ENCODE measurements at places on chromosomes 7 and 10.

GRCh38 chr10:89097226-89097625 lies 106.6 kb downstream of the FAS start:
- no peak for DNase-seq

- peak; percentile 43 for DNase-seq
Observed at GRCh38 chr10:21529032-21529910, 3.8 kb upstream of the SKIDA1 start.

- no peak for DNase-seq
Observed at GRCh38 chr10:71045936-71046335, 157.6 kb upstream of the PCBD1 start.

DNA sequence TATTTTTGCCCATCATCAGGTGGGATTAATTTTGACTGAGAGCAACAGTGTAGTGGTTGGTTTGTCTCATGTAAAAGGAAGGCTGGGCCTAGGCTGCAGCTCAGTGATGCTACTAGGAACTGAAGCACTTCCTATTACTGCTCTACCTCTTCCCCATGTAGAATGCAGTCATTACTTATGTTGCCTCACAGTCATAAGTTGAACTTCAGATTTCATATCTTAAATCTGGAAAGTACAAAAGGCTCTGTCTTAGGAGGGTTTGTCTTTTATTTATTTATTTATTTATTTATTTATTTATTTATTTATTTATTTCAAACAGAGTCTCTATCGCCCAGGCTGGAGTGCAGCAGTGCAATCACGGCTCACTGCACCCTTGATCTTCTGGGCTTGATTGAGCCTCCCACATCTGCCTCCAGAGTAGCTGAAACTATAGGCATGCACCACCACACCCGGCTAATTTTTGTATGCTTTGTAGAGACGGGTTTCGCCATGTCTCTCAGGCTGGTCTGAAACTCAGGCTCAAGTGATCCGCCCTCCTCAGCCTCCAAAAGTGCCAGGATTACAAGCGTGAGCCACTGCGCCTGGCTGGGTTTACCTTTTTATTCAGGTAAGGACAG lies 721.7 kb upstream of the GALNT17 start:
- DNase-seq: no peak

DNA sequence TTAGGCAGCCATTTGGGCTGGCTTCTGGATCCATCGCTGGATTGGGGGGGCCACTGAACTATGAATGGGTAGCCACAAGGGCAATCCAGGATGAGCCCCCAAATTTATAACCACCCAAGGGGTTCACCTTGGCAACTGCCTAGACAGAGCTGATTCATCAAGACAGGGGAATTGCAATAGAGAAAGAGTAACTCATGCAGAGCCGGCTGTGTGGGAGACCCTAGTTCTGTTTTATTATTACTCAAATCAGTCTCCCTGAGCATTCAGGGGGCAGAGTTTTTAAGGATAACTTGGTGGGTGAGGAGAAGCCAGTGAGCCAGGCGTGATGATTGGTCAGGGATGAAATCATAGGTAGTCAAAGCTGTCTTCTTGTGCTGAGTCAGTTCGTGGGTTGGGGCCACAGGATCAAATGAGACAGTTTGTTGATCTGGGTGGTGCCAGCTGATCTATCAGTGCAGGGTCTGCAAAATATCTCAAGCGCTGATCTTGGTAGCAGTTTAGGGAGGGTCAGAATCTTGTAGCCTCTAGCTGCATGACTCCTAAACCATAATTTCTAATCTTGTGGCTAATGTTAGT lies 57.9 kb downstream of the DNAJB9 start:
- DNase-seq: no peak

GRCh38 chr10:27344568-27345454 lies 104.2 kb upstream of the ACBD5 start:
- DNase-seq: no peak

GRCh38 chr10:78589687-78590086 lies 479.1 kb upstream of the ZMIZ1 start:
- DNase-seq: no peak

GRCh38 chr7:32206488-32206887 lies 136.3 kb upstream of the PDE1C start:
- DNase-seq: no peak

DNA sequence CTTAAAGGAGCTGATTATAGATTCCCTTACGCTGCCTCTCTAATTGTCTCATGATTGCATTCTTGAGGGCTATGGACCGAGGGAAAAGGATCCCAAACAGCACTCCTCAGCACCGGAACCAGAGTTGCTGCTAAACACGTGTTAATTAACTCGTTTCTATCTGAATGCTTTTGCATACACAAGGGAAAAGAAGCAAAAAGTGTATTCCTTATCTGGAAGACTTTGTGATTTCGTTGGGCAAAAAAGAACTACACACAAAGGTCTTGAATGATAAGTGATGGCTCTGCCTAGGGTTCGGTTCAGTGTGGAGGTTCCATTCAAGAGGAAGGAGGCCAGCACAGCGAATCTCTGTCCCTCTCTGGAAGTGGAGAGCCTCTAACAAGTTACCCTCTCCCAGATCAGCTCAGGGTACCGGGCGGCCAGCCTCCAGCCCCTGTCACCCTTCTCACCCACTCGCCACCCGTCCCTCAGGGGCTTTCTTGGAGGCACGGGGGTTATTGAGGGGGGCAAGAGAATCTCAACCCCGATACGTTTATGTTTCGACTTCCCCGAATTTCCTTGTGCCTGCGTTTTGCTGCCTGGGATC lies 515 bp upstream of the SLC4A2 start:
- no peak for DNase-seq

DNA sequence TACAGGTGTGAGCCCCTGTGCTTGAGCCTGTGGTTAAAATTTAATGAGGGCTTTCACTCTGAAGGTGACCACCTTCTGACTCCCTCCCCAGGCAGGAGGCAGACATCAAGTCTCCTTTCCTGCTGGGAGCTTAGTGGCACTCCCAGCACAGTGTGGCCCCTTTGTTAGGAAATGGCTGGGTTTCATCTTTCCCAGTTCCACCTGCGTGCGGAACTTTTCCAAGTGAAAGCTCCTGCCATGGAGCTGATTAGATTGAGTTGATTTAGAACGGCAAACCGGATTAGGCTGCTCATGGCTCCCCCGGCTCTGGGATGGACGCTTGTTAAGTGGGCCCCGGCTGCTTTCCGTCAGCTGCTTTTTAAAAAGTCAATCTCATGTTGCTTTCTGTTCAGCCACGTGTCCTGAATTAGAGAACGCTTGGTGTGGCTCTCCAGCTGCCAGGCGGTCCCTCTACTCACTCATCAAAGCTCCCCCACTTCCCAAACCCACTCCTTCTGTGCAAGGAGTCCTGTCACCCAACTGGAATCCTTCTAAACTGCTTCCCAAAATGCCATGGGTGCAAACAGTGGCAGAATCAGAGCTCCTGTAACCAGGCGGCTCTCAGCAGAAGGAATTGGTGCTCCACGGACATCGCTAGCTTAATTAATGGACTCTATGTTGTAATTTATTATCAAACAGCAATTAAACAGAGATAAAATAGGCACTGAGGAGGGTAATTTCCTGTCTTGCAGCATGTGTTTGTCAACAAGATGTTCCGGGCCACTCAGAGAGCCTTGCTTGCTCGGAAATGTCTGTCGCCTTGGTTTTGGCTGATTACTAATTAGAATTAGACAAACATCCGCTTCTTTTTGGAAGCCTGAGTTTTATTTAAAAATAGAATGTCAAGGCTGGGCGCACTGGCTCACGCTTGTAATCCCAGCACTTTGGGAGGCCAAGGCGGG lies 551.2 kb downstream of the GALNT17 start:
- peak; percentile 44 for DNase-seq

DNA sequence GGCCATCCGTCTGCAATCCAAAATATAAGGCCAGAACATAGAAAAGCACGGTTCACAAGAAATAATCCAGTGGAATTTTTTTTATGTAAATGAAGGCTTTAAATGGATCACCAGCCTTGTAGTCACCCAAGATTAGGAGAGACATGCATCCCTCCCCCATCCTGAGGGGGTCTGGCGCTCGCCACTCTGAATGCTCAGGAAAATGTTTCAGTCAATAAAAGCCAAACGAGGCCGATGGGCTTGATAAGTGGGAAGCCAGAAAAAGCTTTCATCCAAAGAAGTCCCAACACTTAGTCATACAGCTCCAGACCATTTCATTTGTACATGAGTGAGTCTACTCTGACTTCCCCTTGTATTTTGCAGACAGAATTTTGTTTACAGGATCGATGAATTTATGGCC lies 631.8 kb downstream of the GRID1 start:
- peak; percentile 37 for DNase-seq

DNA sequence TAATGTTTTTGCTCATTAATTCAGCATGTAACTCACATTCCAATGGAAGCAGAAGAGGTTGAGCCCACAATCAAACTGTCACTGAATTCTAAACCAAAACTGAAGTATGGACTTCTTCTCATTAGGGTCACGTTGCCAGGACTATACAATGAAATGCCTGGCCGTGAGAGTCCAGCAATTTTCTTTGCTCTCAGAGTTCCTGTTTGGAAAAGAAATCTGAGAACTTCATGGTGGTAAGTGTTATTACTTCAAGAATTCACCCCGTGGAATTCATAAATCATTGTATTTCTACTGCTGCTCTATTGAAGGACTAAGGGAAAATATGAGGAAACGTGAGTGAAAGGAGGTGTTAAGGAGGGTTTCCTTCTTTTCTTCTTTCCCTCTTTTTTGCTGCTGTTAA lies 441.8 kb upstream of the AKR1E2 start:
- no peak for DNase-seq

- DNase-seq: no peak
Observed at GRCh38 chr7:132353936-132354335, 222.3 kb downstream of the PLXNA4 start.

DNA sequence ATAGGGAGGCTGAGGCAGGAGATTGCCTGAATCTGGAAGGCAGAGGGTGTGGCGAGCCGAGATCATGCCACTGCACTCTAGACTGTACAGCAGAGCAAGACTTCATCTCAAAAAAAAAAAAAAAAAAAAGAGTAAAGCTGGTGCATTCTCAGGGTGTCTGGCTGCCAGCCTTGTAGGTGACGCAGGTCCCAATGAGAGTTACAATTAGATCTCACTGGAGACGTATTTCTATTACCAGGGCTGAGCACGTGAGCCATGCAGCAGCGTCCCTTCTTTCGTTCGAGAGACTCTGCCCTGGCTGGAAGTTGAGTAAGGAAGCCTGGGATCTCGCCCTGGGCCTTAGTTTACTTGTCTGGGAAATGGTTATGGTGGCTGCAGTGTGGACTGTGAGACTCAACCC lies 22.4 kb upstream of the ZMIZ1 start:
- peak; percentile 45 for DNase-seq

DNA sequence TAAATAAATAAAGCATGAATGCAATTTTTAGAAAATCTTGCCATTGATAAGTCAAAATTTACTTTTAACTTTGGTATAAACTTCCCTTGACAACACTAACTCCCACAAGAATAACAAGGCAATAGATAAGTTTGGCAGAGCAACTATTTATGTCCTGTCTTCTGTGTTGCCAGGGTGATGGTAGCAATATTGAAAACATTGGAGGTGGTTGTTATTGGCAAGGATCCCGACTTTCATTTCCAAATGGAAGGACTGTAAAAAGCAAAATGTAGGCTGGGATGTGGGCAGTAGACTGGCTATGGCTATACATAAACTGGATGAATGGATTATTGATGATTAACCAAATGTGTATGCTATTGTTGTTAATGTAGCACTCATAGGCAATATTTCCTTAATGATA lies 134.9 kb upstream of the CACNA2D1 start:
- DNase-seq: no peak

- DNase-seq: no peak
Observed at GRCh38 chr10:42943025-42943818, 133.6 kb upstream of the RET start.

DNA sequence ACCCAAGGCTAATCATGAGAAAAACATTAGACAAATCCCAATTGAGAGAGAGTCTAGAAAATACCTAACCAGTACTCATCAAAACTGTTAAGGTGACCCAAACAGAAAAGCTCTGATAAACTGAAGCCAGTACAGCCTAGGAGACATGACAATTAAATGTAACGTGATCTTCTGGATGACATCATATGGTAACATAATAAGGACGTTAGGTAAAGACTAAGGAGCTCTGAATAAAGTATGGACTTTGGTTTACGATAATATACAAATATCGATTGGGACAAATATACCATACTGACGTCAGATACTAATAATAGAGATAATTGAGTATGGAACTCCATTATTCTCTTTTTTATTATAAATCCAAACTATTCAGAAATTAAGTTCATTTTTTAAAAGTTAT lies 561.1 kb upstream of the STEAP1 start:
- no peak for DNase-seq

- DNase-seq: no peak
Observed at GRCh38 chr10:13851906-13852305, 265.1 kb downstream of the PRPF18 start.

- DNase-seq: no peak
Observed at GRCh38 chr7:50372923-50373322, 68.4 kb downstream of the IKZF1 start.

DNA sequence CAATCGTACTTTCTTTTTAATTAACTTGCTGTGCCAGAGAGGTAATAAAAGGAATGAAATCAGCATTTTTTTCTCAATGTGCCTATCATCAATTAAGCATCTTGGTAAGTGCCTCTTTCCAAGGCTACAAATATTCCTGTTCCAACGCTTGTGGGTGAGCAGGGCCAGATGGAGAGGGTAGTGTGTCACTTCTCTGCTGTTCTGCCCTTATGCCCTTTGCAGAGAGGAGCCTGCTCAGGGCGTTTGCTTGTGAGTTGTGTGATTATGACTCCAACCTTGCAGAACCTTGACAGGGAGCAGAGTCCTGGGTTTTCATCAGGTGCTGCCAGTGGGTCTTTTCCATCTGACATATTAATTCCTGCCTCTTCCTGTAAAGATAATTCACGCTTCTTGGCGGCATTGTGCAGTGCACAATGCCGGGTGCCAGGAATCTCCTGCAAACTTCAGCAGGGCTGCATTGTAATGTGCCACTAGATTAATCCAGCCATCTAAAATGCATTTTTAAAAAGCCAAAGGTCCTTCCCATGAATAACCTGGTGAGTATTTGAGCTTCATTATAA lies 234.4 kb downstream of the ARHGAP12 start:
- no peak for DNase-seq

- DNase-seq: no peak
Observed at GRCh38 chr7:30694774-30695721, 12.8 kb upstream of the CRHR2 start.

DNA sequence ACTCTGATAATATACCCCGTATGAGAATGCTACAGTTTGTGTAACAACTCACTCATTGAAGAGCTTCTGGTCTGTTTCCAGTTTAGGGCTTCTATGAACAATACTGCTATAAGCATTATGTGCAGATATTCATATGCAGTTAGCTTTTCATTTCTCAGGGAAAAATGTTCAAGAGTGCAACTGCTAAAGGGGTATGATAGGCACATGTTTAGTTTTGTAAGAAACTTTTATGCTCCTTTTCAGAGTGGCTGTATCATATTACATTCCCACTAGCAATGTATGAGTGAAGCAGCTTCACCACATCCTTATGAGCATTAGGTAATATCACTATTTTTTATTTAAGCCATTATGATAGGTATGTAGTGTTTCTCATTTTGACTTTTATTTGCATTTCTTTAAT lies 182.6 kb upstream of the CXCL12 start:
- no peak for DNase-seq

DNA sequence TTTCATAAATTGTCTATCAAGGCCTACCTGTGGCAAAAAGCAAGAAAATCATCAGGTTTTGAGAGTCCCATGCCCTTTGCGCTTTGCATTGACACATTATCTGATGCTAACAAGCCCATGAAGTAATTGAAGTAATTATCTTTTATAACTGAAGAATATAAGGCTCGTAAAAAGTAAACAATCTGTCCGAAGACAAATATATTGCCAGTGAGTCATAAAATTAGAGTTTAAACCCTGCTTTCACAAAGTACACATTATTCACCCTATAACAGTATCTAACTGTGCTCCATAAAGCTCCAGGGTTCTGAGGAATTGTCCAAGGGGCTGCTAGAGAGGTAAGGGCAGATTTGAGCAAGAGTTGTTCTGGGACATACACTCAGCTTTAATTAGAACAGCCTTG lies 102.3 kb upstream of the PPP1R3A start:
- no peak for DNase-seq

Measured in SK-N-DZ (cell line).